Kidney glomerular epithelial cell (primary cell): ENCODE measurements at places on chromosomes 2 and 18.

DNA sequence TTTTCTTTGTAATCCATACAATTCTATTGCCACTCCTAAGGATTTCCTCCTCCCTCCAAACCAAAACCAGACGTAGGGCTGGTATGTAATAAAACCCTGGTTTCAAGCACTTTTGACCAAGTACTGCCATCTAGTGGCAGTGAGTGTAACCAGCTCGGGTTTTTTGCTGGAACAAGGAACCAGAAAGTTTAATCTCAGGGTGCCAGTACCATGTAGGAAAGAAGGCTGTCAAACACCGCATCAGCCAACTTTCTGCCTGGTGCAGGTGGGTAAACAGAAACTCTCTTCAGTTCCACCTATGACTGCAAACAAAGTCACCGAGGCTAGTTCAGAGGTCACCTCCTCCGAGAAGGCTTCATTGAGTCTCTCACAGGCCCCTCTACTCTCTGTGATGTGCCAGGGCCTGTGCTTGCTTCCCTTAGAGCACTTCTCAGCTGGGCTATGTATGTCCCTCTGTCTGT lies 10.2 kb upstream of the THNSL2 start:
- DNase-seq: peak; percentile 59

DNA sequence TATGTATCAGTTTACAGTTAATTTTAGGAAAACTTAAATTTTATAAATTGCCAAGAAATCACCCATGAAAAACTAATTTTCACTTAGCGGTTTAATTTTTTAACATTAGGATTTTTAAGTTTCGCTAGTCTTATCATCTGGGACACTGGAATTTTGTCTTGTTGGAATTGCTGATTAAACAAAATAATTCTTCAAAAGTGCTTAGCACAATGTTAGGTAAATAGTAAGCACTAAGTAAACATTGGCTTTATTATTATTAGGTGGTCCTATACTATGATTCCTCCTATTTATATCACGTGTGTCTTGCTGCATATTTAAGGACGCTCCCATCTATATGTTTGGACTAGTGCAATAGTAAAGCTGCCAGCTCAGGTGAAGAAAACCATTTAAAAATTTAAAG lies 54.6 kb upstream of the MAP4K3 start:
- DNase-seq: no peak

DNA sequence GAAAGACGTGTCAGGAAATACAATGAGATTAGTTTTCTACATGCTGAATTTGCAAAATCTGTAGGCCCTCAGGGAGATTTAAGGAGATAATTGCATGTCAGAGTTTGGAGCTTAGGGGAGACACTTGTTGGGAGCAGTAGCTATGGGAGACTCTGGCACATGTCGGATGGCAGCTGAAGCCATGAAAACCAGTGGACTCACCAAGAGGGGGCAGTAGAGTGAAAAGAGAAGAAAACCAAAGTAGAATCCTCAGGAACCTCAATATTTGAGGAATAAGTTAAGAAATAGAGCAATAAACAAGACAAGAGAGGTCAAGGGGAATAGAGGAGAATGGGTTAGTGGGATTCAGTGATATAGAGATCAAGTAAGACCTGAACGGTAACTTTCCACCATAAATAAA lies 24.8 kb downstream of the RUFY4 start:
- DNase-seq: no peak

DNA sequence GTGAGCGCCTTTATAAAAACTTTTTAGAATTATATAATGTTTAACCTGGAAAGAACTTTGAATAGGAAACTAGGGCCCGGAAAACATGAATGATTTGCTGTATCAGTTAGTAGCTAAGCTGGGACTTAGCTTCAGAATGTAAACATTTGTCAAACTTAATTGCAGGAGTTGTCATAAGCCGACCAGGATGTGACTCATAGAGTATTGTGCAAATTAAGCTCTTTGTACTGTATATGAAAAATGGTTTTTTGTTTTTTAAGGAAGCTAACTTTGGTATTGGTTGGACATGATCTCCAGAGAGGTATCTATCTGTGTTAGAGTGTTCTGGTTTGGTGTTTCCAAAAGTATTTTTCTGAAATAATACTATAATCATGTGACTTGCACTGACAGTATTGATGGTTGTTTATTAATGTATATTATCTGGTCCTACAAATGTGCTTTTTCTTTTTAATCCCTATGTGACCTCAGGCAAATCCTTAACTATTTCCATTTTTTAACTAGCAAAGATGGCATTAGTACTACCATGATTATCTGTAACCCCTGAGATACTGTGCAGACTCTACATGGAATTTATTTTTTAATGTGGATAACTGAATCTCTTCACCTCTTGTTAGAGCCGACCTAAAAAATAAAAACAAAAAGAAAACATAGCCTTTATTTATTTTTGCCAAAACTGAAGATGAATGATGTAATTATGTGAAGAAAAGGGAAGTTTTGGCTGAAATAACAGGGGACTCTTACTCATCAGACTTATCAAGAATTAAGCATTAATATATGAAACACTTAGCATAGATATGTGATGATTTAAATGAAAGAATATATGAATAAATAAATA lies 11.7 kb downstream of the YIPF4 start:
- DNase-seq: no peak

GRCh38 chr18:54416436-54416835 lies 58.7 kb downstream of the C18orf54 start:
- DNase-seq: peak; percentile 50

DNA sequence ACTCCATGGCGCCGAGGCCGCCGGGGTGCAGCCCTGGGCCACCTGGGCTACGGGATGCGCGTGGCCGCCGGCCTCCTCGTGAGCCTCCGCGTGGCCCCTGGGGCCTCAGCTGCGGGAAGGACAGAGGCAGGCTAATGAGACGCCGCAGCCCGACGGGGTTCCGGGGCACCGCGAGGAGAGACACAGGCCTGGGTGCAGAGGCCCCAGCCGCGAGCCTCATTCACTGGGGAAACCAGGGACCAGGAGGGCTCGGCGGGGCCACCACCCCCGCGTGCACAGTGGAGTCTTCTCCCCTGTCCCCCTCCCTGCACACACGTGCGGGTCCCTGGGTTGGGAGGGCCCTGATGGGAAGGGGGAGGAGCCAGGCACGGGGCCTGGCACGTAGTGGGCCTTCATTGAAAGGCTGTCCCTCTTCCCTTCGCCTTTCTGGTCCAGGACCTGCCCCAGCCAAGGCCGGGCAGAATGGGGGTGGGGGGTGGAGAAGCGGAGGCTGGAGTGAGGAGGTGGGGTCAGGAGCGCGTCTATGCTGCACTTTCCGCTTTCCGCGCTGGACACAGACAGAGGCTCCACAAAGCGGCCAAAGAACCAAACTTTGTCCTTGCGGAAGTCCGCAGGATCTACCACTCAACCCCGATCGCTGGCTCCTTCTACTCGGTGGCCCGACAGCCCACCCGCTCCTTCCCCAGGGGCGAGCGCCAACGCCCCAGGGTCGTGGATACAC lies 9.1 kb downstream of the ALPP start:
- DNase-seq: no peak

GRCh38 chr2:25401307-25402026 lies 59.7 kb upstream of the DNMT3A start:
- no peak for DNase-seq

DNA sequence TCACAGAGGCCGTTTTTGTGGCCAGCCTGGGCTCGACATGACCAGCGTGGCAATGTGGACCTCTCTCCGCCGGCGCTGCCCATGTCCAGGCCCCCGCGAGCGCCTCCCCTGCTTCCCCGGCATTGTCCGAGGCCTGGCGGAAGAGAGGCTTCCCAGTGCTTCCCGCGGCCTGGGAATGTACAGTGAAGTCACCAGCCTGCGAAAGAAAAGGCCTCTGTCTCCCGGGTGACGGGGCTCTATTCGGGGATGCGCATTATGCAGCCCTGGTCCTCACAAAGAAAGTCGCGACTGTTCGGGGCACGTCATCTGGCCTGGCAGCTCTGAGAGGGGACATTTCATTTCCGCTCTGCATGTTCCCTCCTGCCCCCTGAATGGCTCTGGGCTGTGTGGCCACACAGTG lies 109.2 kb upstream of the AGAP1 start:
- DNase-seq: no peak

GRCh38 chr2:43611987-43612894 lies 16.4 kb upstream of the THADA start:
- DNase-seq: peak; percentile 73

DNA sequence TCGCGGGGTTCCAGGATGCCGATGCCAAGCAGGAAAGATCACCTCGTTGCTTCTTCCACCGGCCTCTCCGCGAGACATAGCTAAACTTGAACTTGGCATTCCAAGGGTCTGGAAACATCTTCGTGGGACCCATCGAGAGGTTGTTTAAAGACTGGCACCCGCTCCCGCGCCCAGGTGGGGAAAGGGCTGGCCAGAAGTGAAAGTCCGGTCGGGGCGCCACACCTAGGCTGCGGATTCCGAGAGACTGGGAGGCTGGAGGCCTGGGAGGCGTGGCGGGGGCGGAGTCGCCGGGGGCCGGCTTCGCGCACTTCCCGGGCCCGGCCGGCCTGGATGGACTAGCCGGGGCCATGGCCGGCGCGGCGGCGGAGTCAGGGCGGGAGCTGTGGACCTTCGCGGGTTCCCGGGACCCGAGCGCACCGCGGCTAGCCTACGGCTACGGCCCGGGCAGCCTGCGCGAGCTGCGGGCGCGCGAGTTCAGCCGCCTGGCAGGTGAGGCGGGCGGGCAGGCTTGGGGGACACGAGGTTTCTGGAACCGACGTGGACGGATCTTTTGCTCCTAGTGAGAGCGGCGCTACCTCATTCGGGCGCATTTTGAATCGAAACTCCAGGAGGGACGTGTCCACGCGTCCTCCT lies at the start of gene MOCOS:
TSS of gene MOCOS (plus strand) at position 305 of the 633 bp plus-strand sequence. CDS start at position 348, 43 bp downstream.
- peak; percentile 34 for DNase-seq

- DNase-seq: no peak
Measured at GRCh38 chr2:184351126-184351525, 247.2 kb upstream of the ZNF804A start.

- no peak for DNase-seq
Measured at GRCh38 chr2:74418312-74418711, 3.1 kb downstream of the C2orf81 start.

DNA sequence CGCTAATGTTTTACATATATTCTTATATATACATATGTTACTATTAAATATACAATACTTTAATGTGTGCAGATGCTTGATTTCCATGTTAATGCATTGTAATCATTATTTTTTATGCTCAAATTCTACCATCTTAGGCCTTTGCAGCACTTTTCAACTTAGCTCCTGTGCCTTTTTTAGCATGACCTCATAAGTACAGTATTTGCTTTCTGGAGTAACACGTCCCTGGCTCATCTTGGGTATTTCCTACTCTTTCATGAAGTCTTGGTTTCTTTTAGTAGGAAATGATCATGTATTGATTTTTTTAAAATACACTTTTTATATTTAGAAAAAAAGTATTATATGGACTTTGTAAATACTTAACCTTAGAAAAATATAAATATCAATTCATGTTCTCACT lies 36.5 kb downstream of the CAB39 start:
- no peak for DNase-seq

GRCh38 chr2:210046851-210047500 lies 44.5 kb downstream of the RPE start:
- DNase-seq: no peak

DNA sequence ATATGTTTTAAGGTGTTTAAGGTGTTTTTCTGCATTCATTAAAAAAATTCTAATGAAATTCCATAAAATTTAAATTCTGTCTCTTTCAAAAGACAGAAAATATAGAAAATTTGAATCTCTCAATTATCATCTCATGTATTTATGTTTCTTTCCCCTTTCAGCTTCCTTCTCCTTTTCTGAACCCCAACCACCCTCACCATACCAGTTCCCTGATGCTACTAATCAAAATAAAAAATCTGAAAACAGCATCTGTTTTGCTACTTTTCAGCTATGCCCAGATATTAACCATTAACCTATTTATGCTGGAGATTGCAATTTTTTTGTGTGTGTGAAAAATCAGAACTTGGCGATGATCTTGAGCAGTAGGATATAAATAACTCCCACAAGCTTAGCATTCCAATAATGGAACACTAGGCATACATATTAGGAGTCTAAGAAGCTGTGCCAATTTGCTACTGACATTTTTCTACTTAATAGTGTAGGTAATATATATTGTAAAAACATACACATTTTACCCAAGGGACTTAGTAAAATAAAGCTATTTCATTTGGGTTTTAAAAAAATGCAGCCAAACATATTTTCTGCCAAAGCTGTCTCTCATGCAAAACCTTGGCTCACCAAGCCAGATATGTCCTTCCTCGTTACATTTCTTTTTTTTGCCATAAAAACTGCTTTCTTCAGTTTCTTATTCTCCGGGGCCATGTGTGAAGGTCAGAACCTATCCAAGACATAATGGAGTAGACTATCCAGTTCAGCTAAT lies 32.6 kb upstream of the AGPS start:
- DNase-seq: no peak

DNA sequence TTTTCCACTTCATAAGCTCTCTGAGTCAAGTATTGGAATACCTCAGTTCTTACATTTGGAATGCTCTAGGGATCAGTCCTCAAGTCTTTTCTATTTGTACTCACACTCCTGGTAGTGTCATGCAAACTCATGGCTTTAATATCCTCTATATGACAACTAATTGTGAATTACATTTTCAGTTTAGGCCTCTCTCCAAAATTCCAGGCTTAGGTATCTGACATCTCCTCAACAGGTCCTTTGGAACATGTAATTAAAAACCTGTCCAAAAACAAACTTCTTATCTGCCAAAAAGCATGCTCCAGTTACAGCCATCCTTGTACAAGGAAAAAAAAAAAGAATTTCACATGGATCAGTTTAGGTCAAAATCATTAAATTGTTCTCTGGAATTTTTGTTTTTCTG lies 1336.2 kb upstream of the NRXN1 start:
- DNase-seq: no peak

GRCh38 chr2:64538764-64539433 lies 14.8 kb downstream of the AFTPH start:
- DNase-seq: no peak

DNA sequence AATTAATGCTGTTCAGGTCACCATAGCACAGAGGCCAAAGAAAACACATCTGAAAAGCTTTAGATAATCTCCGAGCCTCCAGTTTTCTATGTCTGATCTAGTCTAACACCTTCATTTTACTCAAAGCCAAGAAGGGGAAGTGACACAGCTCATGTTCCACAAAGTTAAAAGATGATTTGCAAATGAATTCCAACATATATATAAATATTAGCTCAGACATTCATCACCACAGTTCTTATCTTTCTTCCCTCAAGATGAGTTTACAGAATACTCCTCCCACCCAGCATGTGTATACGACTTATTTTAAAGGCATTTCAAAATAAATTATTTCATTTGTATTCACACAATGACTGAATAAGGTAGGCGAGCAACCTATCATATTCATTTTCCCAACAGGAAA lies 82.4 kb downstream of the AAK1 start:
- DNase-seq: no peak

DNA sequence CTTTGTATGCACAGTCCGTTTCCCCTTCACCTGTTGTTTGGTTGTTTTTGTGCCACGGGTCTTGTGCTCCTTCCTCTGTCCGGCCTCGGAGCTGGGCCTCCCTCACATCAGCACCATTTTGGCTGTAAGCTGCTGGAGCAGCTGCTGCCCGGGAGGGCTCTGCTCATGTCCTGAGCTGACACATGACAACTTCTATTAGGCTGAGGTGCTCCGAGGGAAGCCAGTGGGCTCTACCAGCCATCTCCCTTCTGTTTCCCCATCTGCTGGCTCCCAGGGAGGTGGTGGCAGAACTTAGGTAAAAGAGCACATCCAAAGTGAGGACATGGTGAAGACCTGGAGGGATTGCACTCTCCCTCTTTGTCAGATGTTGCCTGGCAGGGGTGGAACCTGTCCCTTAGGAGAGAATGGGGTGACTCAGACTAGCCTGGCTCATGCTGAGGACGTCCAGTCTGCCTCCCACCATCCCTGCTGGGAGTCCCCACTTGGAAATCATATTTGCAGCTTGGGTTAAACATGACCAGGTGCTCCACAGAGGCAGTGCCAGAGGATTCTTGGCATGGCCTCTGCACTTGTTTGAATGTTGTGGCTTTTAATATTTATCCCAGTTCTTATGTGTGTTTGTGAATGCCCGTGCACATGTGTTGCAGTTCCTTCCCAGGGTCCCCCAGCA lies 49.8 kb upstream of the TNP1 start:
- no peak for DNase-seq
